ENCODE measurements at places on chromosomes 3 and 15. TPM values are rescaled to one million over a fixed set of nuclear protein-coding genes. Genes with fewer than 3 reads are reported as not detected.

Gene HYPK
- 3.2 TPM for total RNA-seq

Gene CRTAP
- 98.1 TPM for total RNA-seq

DNA sequence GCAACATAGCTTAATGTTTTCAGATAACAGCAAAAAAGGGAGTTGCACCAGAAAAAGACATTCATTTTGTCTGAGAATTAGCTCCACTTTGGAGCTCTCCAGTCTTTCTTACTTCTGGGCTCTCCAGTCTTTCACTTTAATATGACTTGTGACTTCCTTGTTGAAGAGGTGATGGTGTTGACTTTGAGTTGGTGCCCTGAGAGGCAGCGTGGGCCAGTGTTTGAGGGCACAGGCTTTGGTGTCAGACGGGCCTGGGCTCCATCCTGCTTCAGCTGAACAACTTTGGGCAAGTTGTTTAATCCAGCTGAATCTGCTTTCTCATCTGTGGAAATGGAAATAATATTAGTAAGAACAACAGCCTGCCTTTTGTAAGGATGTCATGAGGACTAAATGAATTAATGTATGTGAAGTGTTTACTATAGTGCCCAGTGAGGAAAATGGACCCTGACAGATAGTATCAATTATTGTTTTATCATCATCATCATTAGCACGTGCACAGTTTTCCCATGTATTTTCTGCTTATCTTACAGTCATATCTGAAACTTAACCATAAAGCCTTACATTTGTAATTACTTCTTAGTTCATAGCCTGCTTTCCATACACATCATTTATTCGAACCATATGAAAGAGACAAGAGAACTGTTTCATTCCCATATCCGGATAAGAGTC lies 108.4 kb downstream of the PDE8A start:
- DNase-seq = no peak

DNA sequence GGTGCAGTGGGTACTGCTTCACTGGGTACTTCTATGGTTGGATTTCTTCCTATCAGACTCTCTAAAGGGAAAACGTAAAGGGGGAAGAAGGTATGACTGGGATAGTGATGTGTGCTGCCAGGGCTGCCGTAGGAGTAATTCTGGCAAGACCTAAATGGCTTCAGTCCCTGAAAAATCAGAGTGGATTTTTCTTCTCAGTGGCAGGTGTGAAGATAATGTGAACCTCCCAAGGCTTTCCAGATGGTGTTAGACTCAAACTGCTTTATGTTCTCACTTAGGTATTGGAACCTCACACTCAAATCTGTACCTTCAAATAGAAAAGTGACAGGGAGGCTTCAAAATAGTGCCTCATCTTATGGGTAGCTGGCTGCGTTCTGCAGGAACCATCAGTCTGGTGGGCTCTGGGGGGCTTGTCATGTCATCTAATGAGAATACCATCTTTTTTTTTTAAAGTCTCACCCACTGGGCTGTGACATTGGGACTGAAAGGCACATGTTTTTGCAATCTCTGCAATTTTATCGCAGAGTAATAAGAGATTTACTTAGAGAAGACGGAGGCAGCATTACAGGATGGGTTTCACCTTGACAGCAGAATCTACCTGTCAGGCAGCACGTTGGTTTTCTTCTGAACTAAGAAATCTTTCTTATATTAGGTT lies 28.5 kb downstream of the MINDY4B start:
- no peak for DNase-seq

GRCh38 chr3:123658118-123658851 lies 73.4 kb upstream of the HACD2 start:
- no peak for DNase-seq

All from dermis microvascular lymphatic vessel endothelial cell (primary cell).